Progenitor cell of endocrine pancreas (in vitro differentiated cells): ENCODE measurements at places on chromosomes 5 and 9. TPM values are rescaled to one million over a fixed set of nuclear protein-coding genes. Genes with fewer than 3 reads are reported as not detected.
A peak's percentile ranks its signal among the peaks of the same experiment; 100 is the strongest.

DNA sequence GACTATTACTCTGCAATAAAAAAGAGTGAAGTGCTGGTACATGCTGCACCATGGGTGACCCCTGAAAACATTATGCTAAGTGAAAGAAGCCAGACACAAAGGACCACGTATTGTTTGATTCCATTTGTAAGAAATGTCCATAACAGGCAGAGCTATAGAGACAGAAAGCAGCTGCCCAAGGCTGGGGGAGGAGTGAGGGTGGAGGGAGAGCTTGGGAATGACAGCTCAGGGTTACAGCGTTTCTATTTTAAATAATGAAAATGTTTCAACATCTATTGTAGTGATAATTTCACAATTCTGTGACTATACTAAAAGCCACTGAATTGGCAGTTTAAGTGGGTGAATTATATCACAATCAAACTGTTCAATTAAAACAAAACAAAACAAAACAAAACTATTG, 81.7 kb downstream of the MYO10 start:
- DNase-seq, result no peak

DNA sequence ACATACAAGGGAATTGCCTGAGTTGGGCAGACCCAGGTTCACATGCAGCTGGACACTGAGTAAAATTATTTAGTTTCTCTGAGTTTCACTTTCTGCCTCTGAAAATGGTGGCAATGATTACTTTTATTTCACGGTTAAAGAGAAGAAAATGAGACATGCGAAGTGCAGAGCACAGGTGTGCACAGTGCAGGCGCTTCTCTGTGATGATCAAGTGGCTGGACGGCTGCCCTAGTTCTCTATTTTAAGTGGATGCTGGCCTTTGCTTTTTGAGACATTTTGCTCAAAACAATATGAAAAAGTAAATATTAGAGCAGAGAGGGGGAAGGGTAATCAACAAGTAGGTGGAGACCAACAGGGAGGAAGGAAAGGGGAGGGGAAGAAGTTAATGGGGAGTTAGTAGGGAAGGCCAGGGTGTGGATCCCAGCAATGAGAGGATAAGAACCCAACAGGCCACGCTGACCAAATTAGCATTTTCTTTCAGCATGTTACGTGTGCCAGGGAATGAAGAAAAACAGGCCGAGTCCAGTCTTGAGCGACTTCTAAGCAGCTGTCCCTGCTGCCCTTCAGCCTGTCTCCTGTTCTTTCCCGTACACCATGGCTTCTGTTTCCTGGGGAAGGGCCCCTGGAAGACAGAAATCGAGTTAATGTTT, 16.1 kb downstream of the SNX18 start:
- no peak for DNase-seq

ADGRV1 gene
- total RNA-seq, result 82.3 and 87.6 TPM in 2 replicates

- DNase-seq, result no peak
Measured at GRCh38 chr9:34884747-34885189, 73.3 kb upstream of the PHF24 start.

DNA sequence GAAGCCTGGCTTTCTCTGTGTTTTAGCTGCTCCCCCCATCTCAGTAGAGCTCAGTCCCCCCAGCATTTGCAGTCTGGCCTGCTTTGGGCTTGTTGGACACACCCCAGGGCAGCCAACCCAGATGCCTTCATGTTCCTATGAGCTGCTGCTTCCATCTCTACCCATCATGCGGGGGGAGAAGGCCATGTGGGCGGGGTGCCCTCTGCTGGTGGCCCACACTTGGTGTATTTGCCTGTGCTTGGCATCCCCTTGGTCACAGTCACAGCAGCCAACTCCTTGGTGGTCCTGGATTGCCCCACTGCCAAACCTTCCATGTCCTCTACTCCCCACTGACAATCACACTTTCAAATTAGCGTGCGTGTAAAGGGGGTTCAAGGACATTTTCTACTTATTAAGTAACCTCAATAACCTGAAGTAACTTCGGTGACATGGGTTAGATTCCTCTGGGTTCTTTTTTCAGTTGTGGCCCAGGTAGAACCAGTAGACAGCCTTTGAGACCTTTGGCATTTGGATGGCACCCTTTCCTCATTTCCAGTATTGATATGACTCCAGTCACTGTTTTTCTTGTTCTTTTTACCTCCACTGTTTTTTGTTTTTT, 42.8 kb downstream of the SNX30 start:
- peak; percentile 12 for DNase-seq

DNA sequence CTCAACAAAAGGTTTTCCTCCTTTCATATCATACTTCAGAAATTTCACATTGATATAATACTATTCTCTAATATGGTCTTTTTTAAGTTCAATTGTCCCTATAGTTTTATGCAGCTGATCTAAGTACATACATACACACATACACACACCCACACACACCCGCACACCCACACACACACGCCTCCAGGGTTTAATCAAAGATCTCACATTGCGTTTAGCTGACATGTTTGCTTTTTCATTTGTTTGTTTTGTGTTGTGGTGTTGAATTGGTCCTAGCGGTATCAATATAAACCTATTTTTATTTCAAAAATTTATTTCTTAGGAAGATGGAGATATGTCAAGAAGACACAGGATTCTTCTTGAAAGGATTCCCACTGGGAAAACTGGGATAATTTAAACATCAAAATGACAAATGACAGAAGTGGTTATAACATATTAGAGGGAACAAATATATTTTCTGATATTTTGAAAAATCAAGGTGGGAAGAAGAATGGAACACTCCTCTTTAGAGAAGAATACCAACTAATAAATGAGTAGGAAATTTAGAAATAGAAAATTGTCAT, 434.9 kb upstream of the SLC30A5 start:
- no peak for DNase-seq

DNA sequence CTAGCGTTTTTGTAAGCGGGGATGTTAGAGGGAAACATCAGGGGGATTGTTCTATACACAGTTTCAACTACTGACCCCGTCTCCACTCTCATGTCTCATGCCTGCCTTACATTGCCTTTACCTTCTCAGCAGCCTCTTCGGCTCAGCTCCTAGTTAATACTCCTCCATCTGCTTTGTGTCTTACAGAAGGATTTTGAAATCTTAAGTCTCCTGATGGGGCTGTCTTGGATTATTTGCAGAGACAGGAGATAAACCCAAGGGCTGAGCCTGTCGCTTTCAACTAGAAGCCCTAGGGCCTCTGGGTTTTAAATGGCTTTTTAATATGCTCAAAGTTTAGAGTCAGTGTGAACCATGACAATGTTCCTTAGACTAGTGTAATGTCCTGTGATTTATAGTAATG, 161.5 kb downstream of the CARTPT start:
- DNase-seq, result no peak

PCDHB12 gene
- total RNA-seq, result 5.4 and 7.2 TPM in 2 replicates

- no peak for DNase-seq
Measured at GRCh38 chr9:91502475-91502874, 78.8 kb upstream of the NFIL3 start.

GRCh38 chr5:80798166-80798565, 143.4 kb upstream of the DHFR start:
- no peak for DNase-seq

- DNase-seq, result no peak
Measured at GRCh38 chr5:320524-321229, 837 bp upstream of the AHRR start.

DNA sequence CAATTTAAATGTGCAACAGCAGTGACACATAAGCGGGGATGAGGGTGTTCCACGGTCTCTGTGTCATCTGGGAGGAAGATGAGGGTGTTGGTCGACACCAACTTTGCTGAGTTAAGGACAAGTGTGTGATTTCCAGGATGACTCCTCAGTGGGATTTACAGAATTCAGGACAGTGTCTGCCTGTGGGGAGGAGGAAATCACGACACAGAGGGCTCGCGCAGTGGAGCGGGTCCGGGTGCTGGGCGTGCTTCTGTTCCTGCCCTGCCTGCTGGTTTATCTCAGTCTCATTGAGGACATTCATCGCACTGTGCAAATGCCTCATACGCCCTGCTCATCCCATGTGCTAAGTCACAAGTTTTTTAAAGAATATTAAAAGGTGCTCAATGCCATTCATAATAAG, 73.7 kb upstream of the ADAMTS2 start:
- DNase-seq, result no peak

GRCh38 chr9:1939926-1940368, 75.2 kb upstream of the SMARCA2 start:
- no peak for DNase-seq

FBP2 gene
- not detected in 2 replicates for total RNA-seq

- DNase-seq, result no peak
Measured at GRCh38 chr5:27093279-27093678, 54.9 kb upstream of the CDH9 start.

DNA sequence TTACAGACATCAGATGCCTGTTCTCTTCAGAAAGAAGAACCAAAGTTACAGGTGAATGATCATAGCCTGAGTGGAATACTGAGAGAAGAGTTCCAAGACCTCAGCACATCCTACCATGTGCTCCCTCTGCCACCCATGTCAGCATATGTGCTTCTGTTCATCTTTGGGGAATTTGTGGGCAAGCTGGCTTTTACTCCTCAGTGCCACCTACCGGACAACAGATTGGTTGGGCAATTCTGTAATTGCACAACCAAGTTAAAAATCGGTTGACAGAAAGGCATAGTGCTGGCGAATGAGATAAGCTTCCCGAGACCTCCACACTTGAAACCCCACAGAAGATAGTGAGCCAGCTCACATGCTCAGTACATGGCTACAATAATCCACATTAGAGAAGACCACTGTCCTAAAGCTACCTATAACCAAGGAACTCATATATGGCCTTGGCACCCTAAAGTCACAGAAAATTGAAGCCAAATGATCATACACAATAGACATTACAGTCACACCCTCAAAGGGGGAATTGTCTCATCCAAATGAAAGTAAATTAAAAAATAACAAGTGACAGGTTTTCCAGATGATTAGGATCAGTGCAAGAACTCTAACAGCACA, 1238.0 kb upstream of the NUDT12 start:
- DNase-seq, result no peak

GRCh38 chr5:67009028-67009427, 187.6 kb downstream of the CD180 start:
- DNase-seq, result no peak

ACOT12 gene
- not detected in 2 replicates for total RNA-seq

DNA sequence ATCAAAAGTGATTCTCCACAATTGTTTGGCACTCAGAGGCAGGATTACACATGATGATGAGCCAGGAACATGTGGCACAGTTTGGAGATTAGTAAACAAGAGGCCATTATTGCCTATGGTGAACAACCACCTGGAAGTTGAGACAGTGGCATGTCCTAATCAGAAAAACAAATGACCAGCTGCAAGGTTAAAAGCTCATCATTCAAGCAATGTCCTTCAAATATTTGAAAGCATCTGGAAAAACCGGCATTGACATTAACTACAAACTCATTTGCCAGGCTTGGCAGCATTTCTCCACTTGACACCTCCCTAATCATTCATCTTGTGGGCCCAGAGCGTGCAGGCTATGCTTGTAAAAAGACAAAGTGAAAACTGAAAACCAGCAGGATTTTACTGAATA, 80.6 kb upstream of the MEGF10 start:
- no peak for DNase-seq

P4HA2 gene
- 18.5 and 23.8 TPM in 2 replicates for total RNA-seq

- peak; percentile 77 for DNase-seq
Measured at GRCh38 chr9:122125158-122125508, 32.0 kb upstream of the TTLL11 start.
